ENCODE measurements at places on chromosomes 1 and 21. TPM values are rescaled to one million over a fixed set of nuclear protein-coding genes. Genes with fewer than 3 reads are reported as not detected.
A peak's percentile ranks its signal among the peaks of the same experiment; 100 is the strongest.

The LRRC3 gene
- 3.6 TPM for total RNA-seq

The C1orf146 gene
- total RNA-seq, result not detected

The UBXN10 gene
- 19.2 TPM for total RNA-seq

The KHDRBS1 gene
- 138 TPM for total RNA-seq

The C8A gene
- total RNA-seq, result 0.12 TPM

The ALX3 gene
- total RNA-seq, result not detected

The TIE1 gene
- total RNA-seq, result 52.3 TPM

The RGS7 gene
- not detected for total RNA-seq

The ATP1A4 gene
- not detected for total RNA-seq

The NR1I3 gene
- total RNA-seq, result not detected

- peak; percentile 22 for DNase-seq
Observed at GRCh38 chr1:246680696-246681130, 43.5 kb upstream of the SCCPDH start.

DNA sequence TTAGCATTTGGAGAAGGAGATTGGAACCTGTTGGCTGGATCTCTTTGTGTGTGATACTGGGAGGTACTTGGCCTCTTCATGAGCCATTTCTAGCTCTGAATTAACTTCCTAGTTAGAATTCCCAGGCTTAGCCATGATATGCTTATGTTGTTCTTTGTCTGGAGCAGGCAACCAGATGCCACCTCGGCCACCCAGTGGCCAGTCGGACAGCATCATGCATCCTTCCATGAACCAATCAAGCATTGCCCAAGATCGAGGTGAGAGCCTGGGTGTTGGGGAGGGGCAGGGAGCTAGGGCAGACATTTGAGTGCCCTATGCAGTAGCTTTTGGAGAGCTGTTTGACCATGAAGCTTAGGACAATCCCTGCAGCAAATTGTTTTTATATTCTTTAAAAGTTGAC is 26.5 kb upstream of the PIGV start:
- DNase-seq, result no peak

GRCh38 chr1:147719029-147719698 is 41.2 kb downstream of the GJA5 start:
- DNase-seq, result no peak

DNA sequence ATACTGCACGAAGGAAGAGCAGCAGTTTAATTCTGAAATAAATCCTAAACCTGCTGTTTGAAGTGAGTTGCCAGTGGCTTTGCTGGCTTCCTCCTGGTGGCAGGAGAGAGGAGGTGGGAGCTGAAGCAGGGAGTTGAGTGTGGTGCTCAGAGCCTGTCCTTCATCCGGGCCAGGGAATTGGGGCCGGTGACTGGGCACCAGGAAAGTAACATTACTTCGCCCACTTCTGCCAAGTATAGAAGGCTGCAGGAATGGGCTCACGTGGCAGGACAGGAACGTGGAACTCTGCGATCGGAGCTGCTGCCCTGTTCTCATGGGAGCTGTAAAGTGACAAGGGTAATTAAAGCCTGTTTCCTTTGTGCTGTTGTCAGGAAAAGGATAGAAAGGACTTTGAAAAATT is 8.7 kb downstream of the TOR3A start:
- DNase-seq, result no peak

- peak; percentile 71 for DNase-seq
Observed at GRCh38 chr1:39892601-39893595, 8.8 kb downstream of the MYCL start.

DNA sequence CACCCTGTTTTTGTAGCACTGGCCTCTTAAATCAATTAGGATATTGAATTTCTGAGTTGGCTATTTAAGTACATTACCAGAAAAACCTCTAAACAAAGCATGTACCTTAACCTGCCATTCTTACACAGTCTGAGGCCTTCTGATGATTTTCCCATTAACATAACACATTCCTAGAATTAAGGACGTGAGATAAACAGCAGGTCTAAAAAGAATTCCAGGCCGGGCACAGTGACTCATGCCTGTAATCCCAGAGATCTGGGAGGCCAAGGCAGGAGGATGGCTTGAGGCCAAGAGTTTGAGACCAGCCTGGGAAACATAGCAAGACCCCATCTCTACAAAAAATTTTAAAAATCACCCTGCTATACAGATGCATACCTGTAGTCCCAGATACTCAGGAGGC is 18.0 kb upstream of the LRRC8D start:
- DNase-seq, result no peak

DNA sequence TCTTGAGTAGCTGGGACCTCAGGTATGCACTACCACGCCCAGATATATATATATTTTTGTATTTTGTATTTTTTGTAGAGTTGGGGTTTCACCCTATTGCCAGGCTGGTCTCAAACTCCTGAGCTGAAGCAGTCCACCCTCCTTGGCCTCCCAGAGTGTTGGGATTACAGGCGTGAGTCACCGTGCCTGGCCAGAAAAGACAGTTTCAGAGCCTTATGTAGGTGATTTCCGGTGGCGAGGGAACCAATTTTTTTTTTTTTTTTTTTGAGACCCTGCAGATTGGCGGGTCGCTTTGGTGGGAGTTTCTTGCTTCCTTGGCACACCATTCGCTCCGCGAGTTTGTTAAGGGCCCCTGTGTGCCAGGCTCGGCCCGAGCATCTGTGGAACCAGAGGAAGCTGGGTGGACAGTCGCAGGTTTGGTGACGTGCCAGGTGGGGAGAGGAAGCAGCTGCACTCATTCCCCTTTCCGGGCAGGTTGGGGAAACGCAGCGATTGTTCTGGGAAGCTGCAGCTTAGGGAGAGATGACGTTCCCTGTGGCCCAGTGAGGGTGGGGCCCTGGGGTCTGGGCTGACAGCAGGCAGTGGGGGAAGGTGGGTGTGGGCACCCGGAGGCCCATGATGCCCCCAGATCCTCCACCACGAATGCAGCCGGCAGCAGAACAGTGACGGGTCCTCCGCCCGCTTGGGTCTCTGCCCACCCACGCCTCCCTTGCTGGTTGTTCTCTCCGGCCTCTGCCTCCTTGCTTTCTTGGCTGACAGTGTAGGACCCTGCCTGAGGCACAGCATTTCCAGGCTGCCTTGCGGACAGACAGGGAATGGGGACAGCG is 25.1 kb downstream of the SPSB1 start:
- DNase-seq, result peak; percentile 61

DNA sequence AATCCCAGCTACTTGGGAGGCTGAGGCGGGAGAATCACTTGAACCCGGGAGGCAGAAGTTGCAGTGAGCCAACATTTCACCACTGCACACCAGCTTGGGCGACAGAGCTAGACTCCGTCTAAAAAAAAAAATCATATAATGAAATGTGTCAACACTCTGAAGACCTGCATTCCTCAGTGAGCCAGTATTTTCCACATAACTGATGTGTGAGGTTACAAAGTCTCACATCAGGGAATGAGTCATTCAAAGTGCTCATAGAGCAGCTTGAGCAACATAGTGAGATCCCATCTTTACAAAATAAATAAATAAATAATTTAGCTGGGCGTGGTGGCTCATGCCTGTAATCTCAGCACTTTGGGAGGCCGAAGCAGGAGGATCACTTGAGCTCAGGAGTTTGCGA is 65.5 kb downstream of the CASZ1 start:
- DNase-seq, result no peak

DNA sequence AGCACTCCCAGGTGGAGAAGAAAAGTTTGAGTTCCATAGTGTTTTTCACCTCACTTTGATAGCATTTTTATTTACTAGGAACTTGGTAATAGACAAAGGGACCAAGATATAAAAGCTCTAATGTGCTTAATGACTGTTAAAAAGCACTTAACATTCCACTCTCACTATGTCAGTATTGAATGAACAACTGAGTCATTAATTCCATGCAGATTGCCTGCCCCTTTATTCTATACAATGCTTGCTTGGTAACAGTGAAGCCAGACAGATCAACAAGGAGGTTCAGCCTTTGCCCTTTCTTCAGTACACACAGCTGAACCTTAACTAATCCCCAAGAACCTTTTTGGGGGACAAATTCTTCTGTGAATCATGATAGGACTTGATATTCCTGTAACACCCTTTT is 425.5 kb downstream of the NUF2 start:
- DNase-seq, result no peak

GRCh38 chr1:198630863-198631262 is 8.0 kb upstream of the PTPRC start:
- no peak for DNase-seq

- DNase-seq, result no peak
Observed at GRCh38 chr1:171985639-171986038, 144.3 kb downstream of the DNM3 start.

DNA sequence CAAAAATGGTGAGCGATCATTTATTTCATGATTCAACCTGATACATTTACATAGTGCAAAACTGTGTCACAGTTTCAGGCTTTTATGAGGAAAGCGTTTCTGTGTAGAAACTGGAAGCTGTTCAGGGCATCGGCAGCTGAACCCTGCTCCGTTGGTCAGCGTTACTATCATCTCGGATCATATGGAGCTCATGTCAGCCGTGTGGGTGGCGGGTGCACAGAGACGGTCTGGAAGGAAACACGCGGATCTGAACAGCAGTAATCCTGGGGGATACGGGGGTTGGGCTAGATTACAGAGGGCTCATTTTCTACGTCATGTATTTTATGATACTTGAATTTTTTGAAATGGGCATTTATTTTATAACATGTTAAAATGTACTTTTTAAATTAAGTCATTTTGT is 15.1 kb downstream of the C1orf174 start:
- no peak for DNase-seq

- no peak for DNase-seq
Observed at GRCh38 chr1:220684890-220685289, 5.3 kb upstream of the C1orf115 start.

- DNase-seq, result no peak
Observed at GRCh38 chr1:224177356-224177999, 5.6 kb upstream of the DEGS1 start.

All from lung (tissue), 17 donors.